HL-60 (cell line): ENCODE measurements at places on chromosomes 4 and X.

- no peak for DNase-seq
These were observed 15.3 kb downstream of the FGFR3 start for GRCh38 chr4:1808396-1808795.

DNA sequence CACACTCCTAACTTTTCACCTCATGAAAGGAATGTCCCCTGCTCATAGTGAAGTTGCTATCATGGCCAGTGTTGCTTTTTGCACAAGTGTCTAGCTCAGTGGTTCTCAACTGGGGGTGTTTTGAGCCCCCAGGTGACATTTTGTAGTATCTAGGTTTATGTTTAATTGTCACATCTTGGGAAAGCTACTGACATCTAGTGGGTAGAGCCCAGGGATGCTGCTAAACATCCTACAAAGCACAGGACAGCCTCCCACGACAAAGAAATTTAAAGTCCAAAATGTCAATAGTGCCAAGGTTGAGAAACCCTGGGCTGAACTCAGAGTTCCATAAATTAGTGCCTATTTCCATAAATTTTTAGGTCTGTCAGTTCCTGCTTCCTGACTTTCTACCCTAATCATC lies 70.7 kb upstream of the HCCS start:
- DNase-seq, result no peak

DNA sequence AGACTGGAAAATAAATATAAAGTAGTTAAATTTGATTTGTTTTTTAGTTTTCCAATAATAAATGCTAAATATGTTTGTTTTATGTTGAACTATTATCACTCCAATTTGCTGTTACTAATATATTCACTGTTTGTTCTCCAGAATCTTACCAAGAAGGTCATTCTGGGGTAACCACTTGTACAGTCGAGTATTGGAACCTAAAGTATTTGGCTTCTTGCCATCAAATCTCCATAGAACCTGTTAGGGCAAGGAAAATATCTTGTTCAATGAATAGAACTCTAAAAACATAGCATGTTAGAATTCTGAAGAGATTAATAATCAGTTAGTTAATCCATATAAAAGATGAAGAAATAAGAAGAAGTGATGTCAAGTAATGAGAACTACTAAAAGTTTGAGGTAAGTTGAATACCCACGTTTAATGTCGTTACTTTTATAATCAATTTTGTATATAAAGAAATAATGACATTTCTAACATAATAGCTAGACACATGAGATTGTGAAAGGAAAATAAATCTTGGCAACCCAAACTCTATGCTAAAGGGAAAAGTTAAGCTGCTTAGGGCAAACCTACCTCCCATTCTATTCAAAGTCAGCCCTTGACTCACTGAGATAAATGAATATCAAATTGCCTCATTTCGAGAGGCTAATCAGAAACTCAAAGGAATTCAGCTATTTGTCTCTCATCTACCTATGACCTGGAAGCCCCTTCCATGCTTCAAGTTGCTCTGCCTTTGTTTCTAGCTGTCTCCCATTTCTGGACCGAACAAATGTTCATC lies 15.3 kb downstream of the UGT2B15 start:
- DNase-seq, result no peak

DNA sequence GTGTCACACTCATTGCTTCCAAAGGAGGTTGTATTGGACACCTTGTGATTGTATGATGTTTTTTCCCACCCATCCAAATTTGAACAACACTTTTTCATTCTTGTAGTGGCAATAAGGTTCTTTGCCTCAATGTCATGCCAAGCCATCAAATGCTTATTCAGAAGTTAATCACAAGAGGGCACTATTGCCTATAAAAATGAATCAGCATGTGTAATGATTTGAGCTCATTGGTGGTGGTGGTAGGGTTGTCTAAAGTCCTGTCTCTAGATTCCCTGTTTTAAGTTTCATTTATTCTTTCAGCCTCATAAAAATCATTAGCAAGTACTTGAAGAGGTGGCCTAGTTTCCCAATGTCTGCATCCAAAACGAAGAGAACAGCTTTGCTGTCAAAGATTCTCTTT lies 37.0 kb downstream of the IRS4 start:
- DNase-seq, result no peak

DNA sequence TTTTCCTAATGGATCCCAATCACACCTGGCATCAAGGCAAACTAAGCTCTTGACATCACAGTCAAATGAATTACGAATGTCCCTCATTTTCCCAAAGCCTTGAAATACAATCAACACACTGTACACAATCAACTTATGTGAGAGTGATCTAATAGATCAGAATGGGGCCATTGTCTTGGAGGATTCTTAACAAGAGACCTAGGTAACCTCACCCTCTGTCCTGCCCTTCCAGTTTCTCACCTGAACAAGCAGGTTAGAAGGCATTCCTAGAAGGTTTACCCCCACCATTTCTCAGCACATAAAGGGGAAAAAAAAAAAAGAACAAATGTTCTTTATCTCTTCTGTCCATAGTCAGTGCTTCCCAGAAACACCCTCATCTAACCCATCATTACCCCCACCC lies 6.3 kb downstream of the SLC39A8 start:
- no peak for DNase-seq

DNA sequence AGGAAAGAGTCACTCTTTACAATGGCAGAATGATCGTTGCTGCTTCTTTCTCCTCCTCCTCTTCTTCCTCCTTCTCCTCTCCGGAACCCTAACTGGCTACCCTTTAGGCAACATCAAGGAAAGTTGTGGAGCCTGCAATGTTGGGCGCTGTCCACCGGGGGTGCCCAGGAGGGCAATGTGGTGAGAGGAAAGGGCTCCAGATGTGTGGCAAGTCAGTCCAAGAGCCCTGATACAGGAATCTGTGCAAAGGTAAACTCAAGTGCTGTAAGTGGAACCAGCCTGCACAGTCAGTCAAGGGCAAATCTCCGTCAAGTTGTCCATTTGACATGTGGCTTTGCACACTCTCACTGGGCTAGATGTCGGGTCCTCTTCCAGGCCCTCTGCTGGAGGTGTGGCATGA lies 2.8 kb downstream of the RTL5 start:
- no peak for DNase-seq
